Activated CD4-positive, CD25-positive, alpha-beta regulatory T cell (primary cell): ENCODE measurements at places on chromosomes 6 and 20.

GRCh38 chr6:16928387-16928786 lies 167.1 kb upstream of the ATXN1 start:
- DNase-seq: no peak

DNA sequence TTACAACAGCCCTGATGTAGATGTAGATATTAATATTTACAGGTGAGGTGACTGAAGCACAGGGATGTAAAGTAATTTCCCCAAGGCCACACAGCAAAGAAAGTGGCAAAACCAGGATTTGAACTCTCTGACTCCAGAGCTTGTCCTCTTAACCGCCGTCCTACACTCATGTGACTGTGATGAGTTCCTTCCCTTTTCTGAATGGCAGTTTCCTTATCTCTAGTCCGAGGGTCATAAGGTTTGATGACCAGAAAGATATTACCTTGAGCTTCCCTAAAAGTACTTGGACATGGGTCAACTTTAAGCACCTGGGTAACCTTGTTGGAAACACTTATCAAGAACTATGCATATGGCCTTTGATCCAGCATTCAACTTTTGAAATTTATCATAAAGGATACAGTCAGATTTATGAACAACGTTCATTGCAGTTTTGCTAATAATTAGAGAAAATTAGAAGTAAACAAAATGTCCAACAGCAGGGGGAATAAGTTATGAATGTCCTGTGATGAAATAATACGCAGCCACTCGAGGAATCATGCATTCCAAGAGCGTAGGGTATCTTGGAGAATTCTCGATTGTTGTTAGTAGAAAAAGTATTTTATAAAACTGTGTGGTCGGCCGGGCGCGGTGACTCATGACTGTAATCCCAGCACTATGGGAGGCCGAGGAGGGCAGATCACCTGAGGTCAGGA lies 2.3 kb upstream of the TLDC2 start:
- DNase-seq: no peak

DNA sequence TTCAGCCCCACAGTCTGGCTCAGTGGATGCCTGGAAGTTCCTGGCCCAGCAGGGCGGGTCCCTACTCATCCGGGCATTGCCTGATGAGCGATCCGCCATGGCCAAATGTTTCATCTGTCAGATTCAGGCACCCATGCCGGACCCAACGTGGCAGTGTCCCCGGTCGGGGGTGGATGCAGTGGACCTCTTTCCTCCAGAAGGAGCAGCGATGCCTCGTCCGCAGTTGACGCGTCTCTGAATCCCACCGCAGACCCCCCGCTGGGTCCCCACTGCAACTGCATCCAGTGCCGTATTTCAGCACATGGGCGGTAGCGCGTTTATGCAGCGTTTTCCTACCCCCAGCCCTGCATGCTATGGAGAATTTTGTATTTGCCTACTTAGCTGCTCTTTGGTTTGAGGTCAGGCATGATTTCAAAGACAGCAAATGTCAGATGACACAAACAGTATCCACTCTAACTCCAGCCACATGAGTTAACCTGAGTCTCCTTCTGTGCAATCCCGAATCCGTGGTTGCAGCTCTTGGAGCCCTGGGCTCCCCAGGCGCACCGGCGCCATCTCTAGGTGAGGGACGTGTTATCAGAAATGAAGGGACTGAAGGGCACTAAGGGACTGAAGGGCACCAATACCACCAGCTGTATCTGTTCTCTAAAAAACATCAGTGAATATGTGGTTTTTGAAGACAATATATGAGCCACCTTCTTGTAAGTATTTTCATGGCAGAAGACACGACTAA lies 72.6 kb upstream of the THBS2 start:
- no peak for DNase-seq

DNA sequence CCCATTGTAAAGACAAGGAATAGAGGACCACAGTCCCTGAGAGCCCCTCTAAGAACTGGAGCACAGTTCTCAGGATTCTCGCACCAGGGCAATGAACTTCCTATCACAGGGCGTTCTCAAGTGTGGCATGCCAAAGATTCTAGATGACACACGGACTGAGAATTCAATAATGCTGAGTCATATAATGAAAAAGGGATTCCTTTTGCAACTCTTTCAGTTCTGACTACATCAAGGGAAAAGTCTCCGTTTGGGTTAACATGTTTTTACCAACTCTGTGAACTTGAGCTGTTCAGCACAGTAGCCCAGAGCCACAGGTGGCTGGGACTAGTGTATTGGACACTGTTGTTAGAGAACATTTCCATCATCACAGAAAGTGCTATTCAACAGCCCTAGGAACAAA lies 3.4 kb downstream of the MED20 start:
- no peak for DNase-seq

GRCh38 chr6:115898246-115898645 lies 162.4 kb downstream of the FRK start:
- no peak for DNase-seq

GRCh38 chr6:143549221-143549948 lies 37.9 kb upstream of the FUCA2 start:
- DNase-seq: no peak
